ENCODE measurements at places on chromosomes 11 and 22. TPM values are rescaled to one million over a fixed set of nuclear protein-coding genes. Genes with fewer than 3 reads are reported as not detected.
A peak's percentile ranks its signal among the peaks of the same experiment; 100 is the strongest.

- H3K27me3 ChIP-seq: no peaks in the 10 kb centered on the region
- no peaks in the 10 kb centered on the region for H3K36me3 ChIP-seq
- no peak for DNase-seq
- no peaks in the 10 kb centered on the region for H3K4me1 ChIP-seq
These were observed 763.9 kb downstream of the NTM start for GRCh38 chr11:132134322-132134721.

DNA sequence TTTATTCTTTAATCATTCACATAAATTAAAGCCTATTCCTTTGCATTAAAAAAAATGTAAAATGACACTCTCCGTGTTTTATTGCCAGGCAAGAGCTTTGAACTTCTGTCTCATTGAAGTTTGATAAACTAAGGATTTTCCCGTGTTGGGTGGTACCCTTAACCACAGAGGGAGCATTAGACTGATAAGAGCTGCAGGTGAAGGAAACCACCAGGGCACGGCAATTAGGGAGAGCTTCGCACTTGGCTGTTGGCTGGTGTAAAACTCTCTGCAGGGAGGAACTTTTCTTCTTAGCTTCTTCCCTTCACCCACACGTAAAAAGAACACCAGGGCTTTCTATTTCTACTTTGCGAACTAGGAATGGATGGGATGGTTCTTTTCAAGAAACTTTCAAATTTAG lies 47.0 kb downstream of the CSTPP1 start:
- H3K27ac ChIP-seq: no peak overlapping the region
- no peak overlapping the region for H3K4me3 ChIP-seq
- no peaks in the 10 kb centered on the region for H3K4me1 ChIP-seq
- DNase-seq: no peak
- no peaks in the 10 kb centered on the region for H3K36me3 ChIP-seq

DNA sequence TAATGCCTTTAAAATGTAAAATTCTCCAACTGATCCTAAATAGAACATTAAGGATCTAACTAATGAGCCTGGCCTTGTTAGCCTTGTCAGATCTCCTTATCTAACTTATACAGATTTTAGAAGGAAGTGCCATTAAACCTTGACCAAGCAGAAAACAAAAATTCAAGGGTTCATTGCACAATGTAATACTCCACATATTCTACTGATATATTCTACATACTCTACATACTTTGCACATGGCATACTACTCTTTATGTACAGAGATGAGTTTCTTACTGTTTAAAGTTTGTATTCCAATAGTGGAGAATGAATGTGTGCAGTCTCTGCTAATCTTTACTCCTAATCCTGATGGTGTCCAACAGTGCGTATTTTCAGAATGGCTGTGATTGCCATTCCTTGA lies 297.2 kb downstream of the LUZP2 start:
- no peaks in the 10 kb centered on the region for H3K4me1 ChIP-seq
- no peaks in the 10 kb centered on the region for H3K27me3 ChIP-seq
- DNase-seq: no peak
- H3K4me3 ChIP-seq: no peak overlapping the region
- no peaks in the 10 kb centered on the region for H3K36me3 ChIP-seq

DNA sequence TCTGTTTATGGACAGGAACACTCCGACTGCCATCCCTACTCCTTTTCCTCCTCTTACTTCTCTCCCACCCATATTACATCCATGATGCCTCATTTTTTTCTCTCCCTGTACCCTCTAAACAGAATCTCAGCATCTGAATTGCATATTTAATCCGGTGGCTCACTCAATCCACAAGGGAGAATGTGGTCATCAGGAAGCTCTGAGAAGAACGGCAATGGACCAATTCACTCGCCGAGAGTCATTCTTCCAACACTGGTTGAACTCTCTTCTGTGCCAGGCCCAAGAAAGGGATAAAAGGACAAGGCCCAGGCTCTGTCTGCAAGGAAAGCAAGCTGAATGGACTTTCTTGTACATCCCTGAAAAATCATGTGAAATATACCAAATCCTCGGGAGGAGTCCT lies 15.9 kb downstream of the MAP6 start:
- no peak overlapping the region for H3K27ac ChIP-seq
- no peaks in the 10 kb centered on the region for H3K27me3 ChIP-seq
- no peaks in the 10 kb centered on the region for H3K36me3 ChIP-seq
- no peaks in the 10 kb centered on the region for H3K4me1 ChIP-seq

DNA sequence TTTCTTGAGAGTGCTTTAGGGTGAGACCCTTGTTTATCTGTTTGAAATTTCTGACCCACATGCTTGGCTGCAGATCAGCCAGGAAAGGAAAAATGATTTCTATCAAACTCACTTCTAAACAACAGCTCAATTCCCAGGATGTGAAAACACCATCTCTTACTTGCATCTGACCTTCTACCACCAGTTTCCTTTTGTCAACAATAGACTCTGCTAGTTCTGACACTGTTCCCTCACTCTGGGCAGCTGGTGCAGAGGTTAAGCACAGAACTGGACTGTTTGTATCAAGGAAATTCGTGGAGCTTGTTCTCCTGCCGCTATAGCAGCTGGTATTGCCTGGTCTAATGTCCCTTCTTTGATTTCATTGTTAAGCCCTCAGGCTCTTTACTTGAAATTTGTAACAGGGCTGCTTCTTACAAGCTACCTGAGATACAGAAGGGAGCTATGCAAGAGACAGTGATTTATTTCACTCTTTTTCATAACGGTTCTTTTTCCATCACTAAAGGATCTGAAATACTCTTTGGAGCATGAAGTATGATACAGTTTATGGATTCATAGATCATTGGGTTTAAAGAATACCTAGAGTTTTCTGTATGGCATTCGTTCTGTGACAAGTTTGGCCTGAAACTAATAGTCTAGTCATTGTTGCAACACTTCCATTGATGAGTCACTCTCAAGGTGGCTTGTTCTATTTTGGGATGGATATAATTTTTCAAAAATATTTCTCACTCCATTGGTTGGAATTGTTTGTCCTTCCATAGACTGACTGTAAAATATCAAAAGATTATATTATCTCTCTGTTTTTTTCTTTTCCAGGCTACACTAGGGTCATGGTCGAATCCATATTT lies 178.2 kb upstream of the ZC3H12C start:
- no peaks in the 10 kb centered on the region for H3K4me1 ChIP-seq
- H3K27me3 ChIP-seq: no peaks in the 10 kb centered on the region
- no peak overlapping the region for H3K4me3 ChIP-seq
- DNase-seq: no peak

GRCh38 chr22:19522881-19523239 lies 1.4 kb downstream of the CLDN5 start:
- no peak for DNase-seq
- H3K4me3 ChIP-seq: peak overlapping the region; percentile 20
- H3K27me3 ChIP-seq: no peaks in the 10 kb centered on the region

GRCh38 chr11:17434108-17434507 lies 42.5 kb downstream of the ABCC8 start:
- H3K27me3 ChIP-seq: no peaks in the 10 kb centered on the region
- no peaks in the 10 kb centered on the region for H3K36me3 ChIP-seq
- no peak overlapping the region for H3K4me3 ChIP-seq

Gene OR52A1
- not detected for total RNA-seq

Gene DCHS1
- 23.0 TPM for total RNA-seq

Gene CARD10
- total RNA-seq: 10.1 TPM

DNA sequence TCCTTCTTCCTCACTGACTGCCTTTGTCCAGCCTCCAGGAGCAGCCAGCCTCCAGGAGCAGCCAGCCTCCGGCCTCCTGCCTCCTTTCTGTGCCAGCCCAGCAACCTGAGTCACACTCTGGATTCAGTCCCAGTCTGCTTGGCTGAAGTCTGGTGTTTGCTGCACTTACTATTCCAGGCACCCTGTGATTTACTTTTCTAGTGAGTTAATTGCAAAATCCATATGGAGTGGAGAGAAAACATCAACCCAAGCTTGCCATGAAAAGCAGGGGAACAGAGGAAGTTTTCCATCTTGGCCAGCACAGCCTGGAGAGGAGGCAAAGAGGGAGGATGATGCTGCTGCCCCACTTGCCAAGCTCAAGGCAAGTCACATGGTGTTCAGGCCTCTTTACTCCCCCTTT lies 400.5 kb downstream of the TENM4 start:
- H3K36me3 ChIP-seq: no peaks in the 10 kb centered on the region
- H3K4me3 ChIP-seq: no peak overlapping the region
- H3K27ac ChIP-seq: no peak overlapping the region
- no peak for DNase-seq
- no peaks in the 10 kb centered on the region for H3K27me3 ChIP-seq
- peaks cover 4% of the 10 kb centered on the region for H3K4me1 ChIP-seq

DNA sequence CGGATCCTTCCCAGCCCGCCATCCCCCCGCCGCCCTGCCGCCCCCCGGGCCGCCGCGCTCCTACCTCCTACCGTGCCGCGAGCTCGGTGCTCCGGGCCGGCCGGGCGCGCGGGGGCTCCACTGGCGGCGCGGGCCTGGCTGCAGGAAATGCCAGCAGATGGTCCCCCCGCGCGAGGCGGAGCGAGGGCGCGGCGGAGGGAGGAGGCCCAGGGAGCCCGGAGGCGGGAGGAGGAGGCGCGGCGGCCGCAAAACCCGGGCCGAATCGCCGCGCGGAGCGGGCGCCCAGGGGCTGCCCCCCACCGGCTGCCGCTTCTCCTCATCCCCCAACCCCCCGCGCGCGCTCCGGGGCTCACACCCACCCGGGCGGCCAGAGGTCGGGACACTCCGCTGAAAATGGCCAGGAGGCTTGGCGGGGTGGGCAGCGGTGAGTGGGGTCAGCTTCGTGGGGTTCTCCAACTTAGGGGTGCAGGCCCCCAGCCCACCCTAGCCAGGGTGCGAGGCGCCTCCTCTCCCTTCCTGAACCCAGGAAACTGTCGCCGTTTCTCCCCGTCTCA lies at the start of gene OSBPL5:
Gene OSBPL5 (minus strand): TSS at position 159 of the 554 bp plus-strand sequence. CDS start 36,162 bp downstream, outside the sequence.
- peak within 1 kb of the TSS; percentile 38 for H3K4me3 ChIP-seq
- H3K36me3 ChIP-seq: no peaks in the 10 kb centered on the region
- peak; percentile 83 for DNase-seq
- H3K27me3 ChIP-seq: no peaks in the 10 kb centered on the region
- H3K27ac ChIP-seq: peak within 1 kb of the TSS; percentile 47
- H3K4me1 ChIP-seq: peaks cover 24% of the 10 kb centered on the region

DNA sequence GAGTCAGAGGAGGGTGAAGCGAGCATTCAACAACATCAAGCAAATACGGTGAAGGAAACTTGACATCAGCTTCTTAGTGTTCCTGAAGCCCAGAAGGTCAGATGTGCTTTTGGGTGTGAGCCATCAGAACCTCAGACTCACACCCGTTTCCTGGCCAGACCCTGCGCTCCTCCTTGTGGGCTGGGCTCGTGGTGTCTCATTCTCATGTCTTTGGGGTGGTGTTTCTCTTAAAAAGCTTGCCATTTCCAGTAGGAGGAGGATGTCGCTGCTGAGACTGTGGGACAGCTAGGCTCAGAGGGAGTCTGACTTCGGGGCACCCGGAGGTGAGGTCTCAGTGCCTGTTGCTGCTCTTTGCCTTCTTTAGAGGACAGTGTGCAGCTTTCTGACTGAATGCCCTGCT lies 24.2 kb downstream of the PPFIBP2 start:
- no peak overlapping the region for H3K4me3 ChIP-seq
- H3K36me3 ChIP-seq: no peaks in the 10 kb centered on the region
- H3K27me3 ChIP-seq: no peaks in the 10 kb centered on the region
- H3K4me1 ChIP-seq: no peaks in the 10 kb centered on the region
- DNase-seq: no peak
- no peak overlapping the region for H3K27ac ChIP-seq

GRCh38 chr11:33266393-33267215 lies 9.4 kb downstream of the HIPK3 start:
- H3K4me3 ChIP-seq: no peak overlapping the region
- H3K36me3 ChIP-seq: no peaks in the 10 kb centered on the region
- H3K4me1 ChIP-seq: peaks cover 17% of the 10 kb centered on the region
- DNase-seq: peak; percentile 49
- no peak overlapping the region for H3K27ac ChIP-seq

DNA sequence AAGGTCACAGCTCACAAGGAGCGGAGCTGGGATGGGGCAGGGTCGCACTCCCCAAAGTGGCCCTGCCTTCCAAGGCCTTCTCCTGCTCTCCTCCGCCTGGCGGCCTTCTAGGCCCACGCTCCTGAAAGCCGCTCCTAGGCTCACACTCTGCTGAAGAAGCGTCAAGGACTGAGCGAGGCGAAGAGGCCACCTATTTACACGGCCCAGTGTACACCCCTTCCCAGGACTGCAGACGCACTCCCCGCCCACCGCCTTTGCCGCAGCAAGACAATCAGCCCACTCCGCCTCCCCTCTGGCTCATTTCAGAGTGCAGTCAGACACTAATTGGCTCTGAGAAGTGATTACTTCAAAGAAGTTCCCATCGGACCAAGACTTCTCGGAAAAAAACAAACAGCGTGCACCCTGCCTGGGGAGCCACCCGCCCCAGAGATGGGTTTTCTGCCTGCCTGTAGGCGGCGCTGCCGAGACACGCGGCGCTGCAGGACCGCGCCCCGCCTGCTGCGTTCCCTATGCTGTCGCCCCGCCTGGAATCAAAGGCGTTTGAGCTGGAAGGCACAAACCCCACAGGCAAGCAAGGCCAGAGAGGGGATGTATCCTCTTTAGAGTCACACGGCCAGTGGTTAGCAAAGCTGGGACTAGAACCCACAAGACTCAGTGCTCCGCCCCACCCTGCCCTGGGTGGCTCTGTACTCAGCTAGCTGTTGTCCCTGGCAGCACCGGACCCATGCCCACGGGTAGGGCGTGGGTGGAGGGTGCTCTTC lies 414.8 kb downstream of the BUD13 start:
- H3K4me1 ChIP-seq: no peaks in the 10 kb centered on the region
- no peaks in the 10 kb centered on the region for H3K27me3 ChIP-seq
- DNase-seq: no peak
- H3K27ac ChIP-seq: no peak overlapping the region
- H3K36me3 ChIP-seq: no peaks in the 10 kb centered on the region

DNA sequence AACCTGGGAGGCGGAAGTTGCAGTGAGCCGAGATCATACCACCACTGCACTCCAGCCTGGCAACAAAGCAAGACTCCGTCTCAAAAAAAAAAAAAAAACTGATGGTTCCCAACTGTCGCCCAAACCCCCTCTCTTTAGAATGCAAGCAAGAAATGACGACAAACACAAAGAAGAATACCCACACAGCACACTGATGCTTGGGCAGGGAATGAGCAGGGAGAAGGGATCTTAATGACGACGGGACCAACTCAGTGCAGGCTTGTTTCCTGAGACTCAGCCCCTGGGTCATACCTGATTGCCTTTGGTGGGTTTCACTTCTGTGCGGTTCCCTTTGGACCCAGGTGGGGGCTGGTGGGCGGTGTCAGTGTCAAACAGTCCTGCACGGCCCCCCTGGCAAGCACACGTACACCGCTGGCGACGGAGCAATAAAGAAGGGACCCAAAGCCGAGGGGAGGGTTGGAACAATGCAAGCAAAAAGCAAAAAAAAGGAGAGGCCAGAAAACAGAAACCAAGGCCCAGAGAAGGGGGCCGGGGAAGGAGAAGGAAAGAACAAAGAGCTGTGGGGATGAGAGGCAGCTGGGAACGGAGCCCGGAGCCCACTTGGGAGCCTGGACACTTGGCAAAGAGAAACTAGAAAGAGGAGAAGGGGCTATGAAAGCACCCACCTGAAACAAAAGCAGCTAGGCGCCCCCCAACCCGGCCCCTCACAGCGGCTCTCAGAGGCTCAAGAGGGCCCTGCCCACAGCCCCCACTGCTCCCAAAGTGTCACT lies 99.6 kb downstream of the CELSR1 start:
- no peaks in the 10 kb centered on the region for H3K36me3 ChIP-seq
- no peaks in the 10 kb centered on the region for H3K4me1 ChIP-seq
- no peak overlapping the region for H3K4me3 ChIP-seq

GRCh38 chr11:126026579-126026978 lies 36.1 kb downstream of the CDON start:
- H3K27ac ChIP-seq: peak overlapping the region; percentile 41
- no peaks in the 10 kb centered on the region for H3K36me3 ChIP-seq
- H3K4me1 ChIP-seq: peaks cover 19% of the 10 kb centered on the region
- DNase-seq: no peak
- H3K27me3 ChIP-seq: no peaks in the 10 kb centered on the region

Gene HBE1
- not detected for total RNA-seq

- no peaks in the 10 kb centered on the region for H3K27me3 ChIP-seq
- no peak overlapping the region for H3K27ac ChIP-seq
- no peaks in the 10 kb centered on the region for H3K36me3 ChIP-seq
- H3K4me1 ChIP-seq: no peaks in the 10 kb centered on the region
- H3K4me3 ChIP-seq: no peak overlapping the region
These were observed 140.8 kb upstream of the ZBED5 start for GRCh38 chr11:10998674-10999073.
